PC-9 (cell line): ENCODE measurements at places on chromosomes 13 and 19. TPM values are rescaled to one million over a fixed set of nuclear protein-coding genes. Genes with fewer than 3 reads are reported as not detected.
A peak's percentile ranks its signal among the peaks of the same experiment; 100 is the strongest.

- no peak for DNase-seq
These were observed 17.3 kb downstream of the ZNF229 start for GRCh38 chr19:44430956-44431355.

GRCh38 chr13:74217811-74218210 lies 83.6 kb upstream of the KLF12 start:
- no peak for DNase-seq

- peak; percentile 79 for DNase-seq
These were observed 40.3 kb upstream of the USPL1 start for GRCh38 chr13:30577401-30577852.

- DNase-seq = no peak
These were observed 30.0 kb downstream of the MPHOSPH8 start for GRCh38 chr13:19663416-19663979.

DNA sequence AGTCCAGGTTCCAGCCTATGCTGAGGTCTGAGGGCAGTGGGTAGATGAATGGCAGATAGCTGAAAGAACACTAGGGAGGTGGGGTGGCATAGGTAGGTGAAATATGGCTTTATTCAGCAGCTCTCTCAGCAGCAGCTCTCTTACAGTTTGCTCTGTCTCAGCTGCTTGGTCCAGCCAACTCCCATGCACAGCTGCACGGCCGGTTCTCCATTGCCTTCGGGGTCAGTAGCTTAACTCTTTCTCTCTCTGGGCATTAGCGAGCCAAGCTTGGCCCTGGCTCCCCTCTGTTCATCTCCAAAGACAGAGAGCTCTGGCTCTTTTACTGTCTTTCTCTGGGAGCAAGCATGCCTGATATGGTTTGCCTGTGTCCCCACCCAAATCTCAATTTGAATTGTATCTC lies 151.9 kb downstream of the MYO16 start:
- no peak for DNase-seq

- DNase-seq = no peak
These were observed 71.8 kb upstream of the NPAS1 start for GRCh38 chr19:46947866-46948265.

GRCh38 chr13:30789166-30789862 lies 54.0 kb downstream of the ALOX5AP start:
- no peak for DNase-seq

DNA sequence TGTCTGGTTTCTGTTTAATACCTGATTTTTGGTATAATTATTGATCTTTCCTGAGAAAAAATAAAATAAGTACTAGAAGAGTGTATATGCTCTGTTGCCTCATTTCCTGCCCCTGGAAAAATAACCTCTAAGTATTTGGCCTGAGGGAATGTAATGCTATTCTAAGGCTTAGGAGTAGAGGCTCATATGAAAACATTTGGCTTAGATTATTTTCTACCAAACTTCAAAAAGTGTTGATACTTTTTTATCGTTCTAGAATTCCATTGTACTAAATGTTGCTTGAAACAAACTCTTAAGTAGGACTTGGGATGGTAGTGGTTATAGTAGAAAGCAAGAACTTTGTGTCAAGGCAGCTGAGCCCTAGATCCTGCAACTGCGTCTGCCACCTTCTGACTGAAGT lies 57.8 kb downstream of the COG3 start:
- DNase-seq = no peak

GRCh38 chr19:39941151-39941550 lies 6.7 kb upstream of the FCGBP start:
- DNase-seq = no peak

The GIPC3 gene
- total RNA-seq = 0.13 TPM in 1 of 2 replicates, not detected in the other

DNA sequence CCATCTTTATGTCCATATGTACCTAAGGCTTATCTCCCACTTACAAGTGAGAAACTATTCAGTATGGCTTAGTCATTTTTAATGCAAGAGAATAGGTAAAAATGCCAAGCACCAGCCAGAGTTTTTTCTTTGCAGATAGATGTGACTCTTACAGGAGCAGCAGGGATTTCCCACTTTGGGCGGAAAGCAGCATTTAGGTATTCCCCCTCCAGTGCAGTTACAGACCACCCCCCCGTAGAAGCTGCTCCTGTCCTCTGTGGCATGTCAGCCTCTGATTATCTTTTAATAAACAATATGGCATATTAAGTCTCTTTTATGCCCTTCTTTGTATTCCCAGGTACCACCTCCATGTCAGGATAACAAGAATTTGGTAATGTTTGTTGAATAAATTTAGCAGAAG lies 24.7 kb upstream of the USPL1 start:
- DNase-seq = no peak
